ENCODE measurements at places on chromosomes 5 and 9.
A peak's percentile ranks its signal among the peaks of the same experiment; 100 is the strongest.

DNA sequence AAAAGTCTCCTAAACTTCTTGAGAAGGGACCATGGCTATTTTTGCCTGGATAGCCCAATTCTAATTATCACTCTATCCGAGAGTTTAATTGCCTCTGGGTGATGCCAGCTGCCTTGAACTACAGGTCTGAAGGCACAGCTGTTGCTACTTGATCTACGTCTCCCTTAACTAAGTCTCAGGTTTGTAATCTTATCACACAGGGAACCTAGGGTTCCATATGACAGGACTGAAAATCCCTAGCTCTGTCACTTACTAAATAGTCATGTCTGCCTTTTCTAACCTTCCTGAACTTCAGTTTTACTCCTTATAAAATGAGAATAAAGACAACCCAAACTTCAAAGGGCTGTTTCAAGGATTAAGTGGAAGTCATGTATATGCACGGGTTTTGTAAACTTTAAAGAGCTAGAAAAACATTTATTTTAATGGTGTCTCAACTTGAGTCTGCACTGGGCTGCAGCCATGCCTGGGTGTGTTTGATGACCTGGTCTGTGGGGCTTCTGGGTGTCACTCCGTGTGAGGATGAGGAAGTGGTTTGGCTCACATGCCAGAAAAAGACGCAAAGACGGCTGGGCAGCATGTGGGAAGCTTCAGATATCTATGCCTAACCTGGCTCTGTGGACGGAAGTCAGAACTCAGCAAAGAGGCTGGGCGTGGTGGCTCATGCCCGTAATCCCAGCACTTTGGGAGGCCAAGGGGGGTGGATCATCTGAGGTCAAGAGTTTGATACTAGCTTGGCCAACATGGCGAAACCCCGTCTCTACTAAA is 129.3 kb upstream of the SLC44A1 start:
- DNase-seq: no peak

- DNase-seq: no peak
These were observed 100.8 kb upstream of the TBCA start for GRCh38 chr5:77876862-77877502.

GRCh38 chr5:169576181-169576598 is 7.4 kb upstream of the SPDL1 start:
- no peak for DNase-seq

- DNase-seq: no peak
These were observed 58.3 kb downstream of the NIPBL start for GRCh38 chr5:36934740-36935356.

GRCh38 chr9:89716559-89716958 is 111.7 kb downstream of the GADD45G start:
- no peak for DNase-seq

DNA sequence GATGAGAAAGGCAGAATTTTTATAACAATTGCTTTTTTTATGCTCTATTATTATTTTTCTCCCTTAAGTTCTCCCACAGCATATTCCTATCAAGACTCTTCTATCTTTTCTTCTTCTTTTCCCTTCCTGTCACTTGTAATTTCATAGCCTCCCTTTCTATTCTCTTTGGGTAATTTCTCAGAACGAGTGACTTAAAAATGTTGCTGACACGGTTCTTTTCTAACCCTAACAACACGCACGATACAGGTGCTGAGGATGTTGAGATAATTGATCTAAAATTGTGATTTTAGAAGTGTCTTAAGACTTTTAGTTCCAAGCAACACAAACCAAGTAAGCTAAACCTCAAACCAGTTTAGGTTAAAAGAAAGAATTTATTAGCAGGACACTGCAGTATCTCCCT is 105.9 kb downstream of the RASGRF2 start:
- no peak for DNase-seq

DNA sequence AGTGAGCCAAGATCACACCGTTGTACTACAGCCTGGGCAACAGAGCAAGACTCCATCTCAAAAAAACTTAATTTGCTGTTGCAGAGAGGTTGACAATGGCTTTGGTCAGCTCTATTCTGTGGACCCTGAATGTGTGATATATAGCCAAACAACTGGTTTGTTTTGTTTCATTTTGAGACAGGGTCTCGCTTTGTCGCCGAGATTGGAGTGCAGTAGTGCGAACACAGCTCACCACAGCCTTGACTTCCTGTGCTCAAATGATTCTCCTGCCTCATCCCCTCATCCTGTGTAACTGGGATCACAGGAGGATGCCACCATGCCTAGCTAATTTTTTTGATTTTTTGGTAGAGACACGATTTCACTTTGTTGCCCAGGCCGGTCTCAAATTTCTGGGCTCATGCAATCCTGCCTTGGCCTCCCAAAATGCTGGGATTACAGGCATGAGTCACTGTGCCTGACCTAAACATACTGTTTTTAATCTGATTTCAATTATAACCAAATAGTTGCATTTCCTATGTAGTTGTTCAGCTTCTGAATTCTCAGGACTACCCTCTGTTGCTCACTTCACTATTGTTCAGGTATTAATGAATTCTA is 9.8 kb downstream of the RNF183 start:
- DNase-seq: no peak

DNA sequence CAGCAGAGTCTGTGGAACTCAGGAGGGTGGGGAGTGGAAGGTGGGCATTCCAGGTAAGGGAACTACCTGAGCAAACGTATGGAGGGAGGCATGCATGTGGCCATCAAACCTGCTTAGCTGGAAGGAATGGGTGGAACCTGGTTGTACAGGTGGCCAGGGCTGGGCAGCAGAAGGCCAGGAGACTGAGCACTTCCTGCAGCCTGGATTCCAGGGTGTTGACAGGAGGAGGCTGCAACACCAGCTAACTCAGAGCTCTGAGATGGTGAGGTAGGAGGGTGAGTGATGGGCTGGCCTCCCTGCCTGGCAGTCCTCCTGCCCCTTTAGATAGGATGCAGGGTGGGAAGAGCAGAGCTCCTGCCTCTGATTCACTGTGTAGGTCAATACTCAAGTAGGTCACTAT is 92.5 kb upstream of the CPEB4 start:
- no peak for DNase-seq

- no peak for DNase-seq
These were observed 93.9 kb downstream of the SLC44A1 start for GRCh38 chr9:105338308-105338707.

DNA sequence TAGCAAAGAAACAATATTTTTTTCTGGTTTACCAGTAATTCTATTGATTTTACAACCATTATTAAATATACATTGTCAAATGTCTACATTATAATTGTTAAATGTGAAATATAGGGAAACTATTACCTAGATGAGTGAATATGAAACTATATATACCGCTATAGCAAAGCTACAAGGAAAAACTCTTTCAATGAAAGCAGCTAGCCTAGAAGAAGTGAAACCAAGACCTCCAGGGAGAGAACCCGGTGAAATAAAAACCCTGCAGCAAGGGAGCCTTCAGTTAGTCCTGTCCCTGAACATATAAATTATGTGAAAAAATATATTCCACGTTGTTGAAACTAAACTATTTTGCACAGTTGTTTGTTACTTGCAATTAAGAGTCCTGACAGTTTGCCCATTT is 913.1 kb downstream of the EFNA5 start:
- DNase-seq: no peak

DNA sequence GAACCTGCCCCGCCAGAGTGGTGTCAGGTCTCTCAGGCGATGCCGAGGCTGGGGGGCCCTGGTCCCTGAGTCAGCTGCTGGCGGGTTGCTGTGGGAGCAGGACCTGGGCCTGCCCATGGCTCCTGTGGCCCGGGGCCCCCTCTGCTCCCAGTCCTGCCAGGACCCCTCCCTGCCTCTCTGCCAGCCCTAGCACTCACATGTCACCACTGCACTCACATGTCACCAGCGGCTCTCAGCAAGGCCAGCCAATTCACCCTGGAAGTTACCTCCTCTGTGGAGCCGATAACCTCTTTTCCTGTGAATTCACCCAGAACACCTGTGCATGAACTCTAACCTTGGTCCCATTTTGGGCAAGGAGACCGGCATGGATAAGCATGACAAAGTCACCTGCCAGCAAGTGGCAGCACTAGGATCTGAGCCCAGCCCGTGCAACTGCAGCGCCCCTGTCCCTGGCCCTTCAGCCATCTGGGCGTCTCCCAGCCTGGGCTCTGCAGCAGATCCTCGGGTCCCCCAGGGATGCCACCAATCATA is 170.2 kb downstream of the GAPVD1 start:
- no peak for DNase-seq

GRCh38 chr9:121610638-121610953 is 40.8 kb upstream of the DAB2IP start:
- DNase-seq: no peak

DNA sequence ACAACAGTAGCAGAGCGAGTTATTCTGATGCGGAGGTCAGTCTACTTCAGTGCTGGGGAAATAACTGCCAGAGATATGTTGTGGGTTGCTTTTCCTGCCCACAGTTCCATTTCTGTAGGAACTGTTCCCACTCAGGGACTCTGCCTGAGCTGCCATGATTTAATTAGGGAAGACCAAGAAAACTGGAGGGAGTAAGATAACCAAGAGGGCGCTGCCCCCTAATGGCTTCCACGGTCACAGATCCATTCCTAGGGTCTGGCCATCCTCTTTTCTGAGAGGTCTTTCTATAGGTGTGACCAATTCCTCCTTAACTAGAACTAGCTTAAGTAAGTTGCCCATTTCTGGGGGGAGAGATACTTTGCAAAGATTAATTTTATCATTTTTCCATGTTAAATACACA is 125.9 kb downstream of the APBA1 start:
- no peak for DNase-seq

DNA sequence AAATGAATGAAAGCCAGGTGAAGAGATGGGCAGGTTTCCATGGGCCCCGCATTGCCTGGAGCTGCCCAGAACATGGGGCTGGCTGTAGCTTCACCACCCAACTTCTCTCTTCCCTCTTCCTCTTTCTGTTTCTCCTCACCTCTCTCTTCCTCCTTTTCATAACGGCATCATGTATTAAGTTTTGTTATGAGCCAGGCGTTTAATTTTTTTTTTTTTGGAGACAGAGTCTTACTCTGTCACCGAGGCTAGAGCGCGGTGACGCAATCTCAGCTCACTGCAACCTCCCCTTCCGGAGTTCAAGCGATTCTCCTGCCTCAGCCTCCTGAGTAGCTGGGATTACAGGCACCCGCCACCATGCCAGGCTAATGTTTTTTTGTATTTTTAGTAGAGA is 13.0 kb upstream of the SPINK4 start:
- no peak for DNase-seq

- DNase-seq: no peak
These were observed 5.9 kb downstream of the IER5L start for GRCh38 chr9:129171993-129172751.

DNA sequence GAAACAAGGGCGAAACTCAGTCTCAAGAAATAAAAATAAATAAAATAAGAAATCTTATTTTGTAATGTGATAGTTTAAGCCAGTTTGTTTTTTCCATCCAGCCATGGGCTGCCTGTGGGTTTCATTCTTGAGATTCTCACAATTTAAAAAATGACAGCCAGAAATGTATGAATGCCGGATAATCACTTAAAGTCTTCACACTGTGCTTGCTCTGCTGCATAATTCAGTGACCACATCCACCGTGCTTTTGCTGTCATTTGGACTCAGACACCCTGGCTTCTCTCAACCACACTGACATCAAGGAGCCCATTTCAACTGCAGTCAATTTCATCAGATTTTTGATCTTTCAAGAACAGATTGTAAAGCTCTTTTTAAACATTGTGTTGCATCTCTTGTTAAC is 61.0 kb upstream of the DAPK1 start:
- no peak for DNase-seq

DNA sequence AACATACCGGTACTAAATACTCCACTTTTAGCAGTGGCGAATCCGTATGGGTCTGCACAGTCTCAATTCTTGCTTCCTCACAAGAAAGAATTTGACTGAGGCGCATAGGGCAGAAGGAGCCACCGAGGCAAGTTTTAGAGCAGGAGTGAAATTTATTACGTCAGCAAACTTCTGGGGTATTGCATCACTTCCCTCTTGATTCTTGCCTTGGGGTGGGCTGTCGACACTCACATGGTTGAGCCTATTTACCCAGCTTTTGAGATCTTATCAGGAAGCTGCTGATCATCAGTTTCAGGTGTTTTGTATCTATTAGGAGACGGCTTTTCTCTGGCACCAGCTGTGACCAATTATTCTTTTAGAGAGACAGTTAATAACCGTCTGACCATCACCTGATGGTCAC is 111.5 kb upstream of the CCNH start:
- no peak for DNase-seq

- DNase-seq: no peak
These were observed 62.8 kb downstream of the PFDN1 start for GRCh38 chr5:140239939-140240700.

DNA sequence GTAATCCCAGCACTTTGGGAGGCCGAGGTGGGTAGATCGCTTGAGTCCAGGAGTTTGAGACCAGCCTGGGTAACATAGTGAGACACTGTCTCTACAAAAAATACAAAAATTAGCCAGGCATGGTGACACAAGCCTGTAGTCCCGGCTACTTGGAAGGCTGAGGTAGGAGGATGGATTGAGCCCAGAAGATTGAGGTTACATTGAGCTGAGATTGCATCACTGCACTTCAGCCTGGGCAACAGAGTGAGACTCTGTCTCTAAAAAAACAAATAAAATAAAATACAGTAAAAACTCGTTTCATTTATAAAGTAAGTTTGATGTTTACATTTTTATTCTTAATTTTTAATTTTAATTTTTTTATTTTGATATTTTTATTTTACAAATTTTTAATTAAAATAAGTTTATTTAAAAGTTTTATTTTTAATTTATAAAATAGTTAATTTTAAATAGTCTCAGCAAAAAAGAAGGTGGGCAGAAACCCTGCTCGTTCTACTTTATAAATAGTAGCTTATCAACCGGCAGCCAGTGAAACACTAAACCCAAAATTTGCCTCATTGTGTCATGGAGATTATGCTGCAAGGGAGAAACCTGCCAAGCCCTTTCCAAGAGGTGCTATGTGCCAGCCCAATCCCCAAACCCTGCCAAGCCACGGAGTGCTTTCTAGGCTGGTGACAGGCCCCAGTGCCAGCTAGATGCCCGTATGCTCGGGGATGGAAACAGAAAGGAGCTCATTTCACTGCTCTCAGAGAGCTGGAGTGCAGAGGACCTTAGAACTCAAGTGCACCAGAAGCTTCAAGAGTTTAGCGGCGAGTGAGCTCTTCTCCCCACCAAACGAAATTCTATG is 38.9 kb downstream of the SERINC5 start:
- DNase-seq: peak; percentile 89

GRCh38 chr5:80119372-80119771 is 84.2 kb downstream of the THBS4 start:
- no peak for DNase-seq

GRCh38 chr9:134065612-134066419 is 2.0 kb downstream of the BRD3 start:
- DNase-seq: no peak
